ENCODE measurements at places on chromosomes 13 and 19. TPM values are rescaled to one million over a fixed set of nuclear protein-coding genes. Genes with fewer than 3 reads are reported as not detected.

DNA sequence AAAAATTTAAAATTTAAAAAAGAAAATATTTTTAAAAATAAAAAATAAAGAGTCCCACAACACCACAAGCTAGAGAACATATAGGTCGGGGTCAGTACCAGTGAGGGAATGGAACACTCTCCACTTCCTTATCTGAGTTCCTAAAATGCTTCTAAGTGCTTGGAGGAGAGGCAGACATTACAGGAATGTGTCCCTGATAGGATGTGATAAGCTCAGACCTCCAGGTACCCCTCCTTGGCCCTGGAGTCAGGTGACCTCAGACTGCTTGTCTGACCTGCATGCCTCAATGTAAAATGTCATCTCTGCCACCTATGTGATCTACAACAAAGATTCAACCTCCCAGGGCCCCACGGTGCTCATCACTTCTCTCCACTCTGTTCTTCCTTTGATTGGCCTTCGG, 2.8 kb downstream of the ZNF814 start:
- H3K4me3 ChIP-seq = no peak overlapping the region
- DNase-seq = no peak
- H3K27me3 ChIP-seq = no peaks in the 10 kb centered on the region
- no peak overlapping the region for H3K27ac ChIP-seq

GRCh38 chr13:44768775-44769581, 192.8 kb upstream of the TSC22D1 start:
- H3K4me3 ChIP-seq = no peak overlapping the region
- no peak overlapping the region for H3K27ac ChIP-seq
- H3K4me1 ChIP-seq = no peaks in the 10 kb centered on the region
- no peaks in the 10 kb centered on the region for H3K36me3 ChIP-seq

GRCh38 chr19:33828266-33829075, 31.8 kb downstream of the KCTD15 start:
- H3K4me3 ChIP-seq = no peak overlapping the region
- H3K36me3 ChIP-seq = no peaks in the 10 kb centered on the region
- H3K27me3 ChIP-seq = no peaks in the 10 kb centered on the region
- DNase-seq = no peak

DNA sequence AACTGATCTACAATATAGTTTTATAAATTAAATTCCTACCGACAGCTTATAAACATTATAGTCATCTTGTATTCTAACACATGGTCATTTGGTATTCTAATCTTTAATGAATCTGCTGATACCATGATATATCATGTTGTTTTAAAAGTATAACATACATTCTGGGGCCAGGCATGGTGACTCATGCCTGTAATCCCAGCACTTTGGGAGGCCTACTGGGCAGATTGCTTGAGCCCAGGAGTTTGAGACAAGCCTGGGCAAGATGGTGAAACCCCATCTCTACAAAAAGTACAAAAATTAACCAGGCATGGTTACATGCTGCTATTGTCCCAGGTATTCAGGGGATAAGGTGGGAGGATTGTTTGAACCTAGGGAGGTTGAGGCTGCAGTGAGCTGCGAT, 3.1 kb downstream of the ZNF383 start:
- H3K4me3 ChIP-seq = no peak overlapping the region
- no peaks in the 10 kb centered on the region for H3K27me3 ChIP-seq
- H3K4me1 ChIP-seq = no peaks in the 10 kb centered on the region

The ZSCAN4 gene
- total RNA-seq = not detected

The MYO1F gene
- 31.0 TPM for total RNA-seq

GRCh38 chr19:45809643-45810159, 5.4 kb downstream of the RSPH6A start:
- H3K36me3 ChIP-seq = no peaks in the 10 kb centered on the region
- no peak for DNase-seq
- no peaks in the 10 kb centered on the region for H3K27me3 ChIP-seq
- no peak overlapping the region for H3K27ac ChIP-seq
- no peak overlapping the region for H3K4me3 ChIP-seq

The MUC16 gene
- 0.66 TPM for total RNA-seq

DNA sequence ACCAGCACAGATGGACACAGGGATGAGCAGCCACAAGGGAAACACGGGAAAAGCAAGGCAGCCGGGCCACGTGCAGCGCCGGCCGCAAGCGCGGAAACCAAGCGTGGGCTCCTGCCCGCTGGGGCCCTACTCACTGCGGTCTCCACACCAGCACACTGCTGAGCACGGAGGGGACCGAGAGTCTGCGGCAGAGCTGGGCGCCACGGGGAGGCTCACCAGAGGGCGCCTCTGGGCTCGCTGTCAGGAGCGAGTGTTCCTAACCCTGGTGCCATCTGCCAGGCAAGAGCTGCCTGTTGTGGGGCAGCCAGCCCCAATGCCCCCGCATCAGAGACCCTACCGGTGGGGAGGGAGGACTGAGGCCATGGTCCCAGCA, 26.5 kb downstream of the MPND start:
- H3K27me3 ChIP-seq = no peaks in the 10 kb centered on the region

- no peak overlapping the region for H3K4me3 ChIP-seq
- H3K4me1 ChIP-seq = no peaks in the 10 kb centered on the region
- no peak for DNase-seq
- no peaks in the 10 kb centered on the region for H3K36me3 ChIP-seq
- H3K27ac ChIP-seq = no peak overlapping the region
Measured at GRCh38 chr13:42946927-42947326, 45.1 kb downstream of the EPSTI1 start.

GRCh38 chr13:48979892-48980291, 4.2 kb downstream of the FNDC3A start:
- no peak for DNase-seq
- H3K4me3 ChIP-seq = no peak overlapping the region
- H3K27me3 ChIP-seq = no peaks in the 10 kb centered on the region
- no peaks in the 10 kb centered on the region for H3K36me3 ChIP-seq
- no peak overlapping the region for H3K27ac ChIP-seq
- H3K4me1 ChIP-seq = peaks cover 10% of the 10 kb centered on the region

DNA sequence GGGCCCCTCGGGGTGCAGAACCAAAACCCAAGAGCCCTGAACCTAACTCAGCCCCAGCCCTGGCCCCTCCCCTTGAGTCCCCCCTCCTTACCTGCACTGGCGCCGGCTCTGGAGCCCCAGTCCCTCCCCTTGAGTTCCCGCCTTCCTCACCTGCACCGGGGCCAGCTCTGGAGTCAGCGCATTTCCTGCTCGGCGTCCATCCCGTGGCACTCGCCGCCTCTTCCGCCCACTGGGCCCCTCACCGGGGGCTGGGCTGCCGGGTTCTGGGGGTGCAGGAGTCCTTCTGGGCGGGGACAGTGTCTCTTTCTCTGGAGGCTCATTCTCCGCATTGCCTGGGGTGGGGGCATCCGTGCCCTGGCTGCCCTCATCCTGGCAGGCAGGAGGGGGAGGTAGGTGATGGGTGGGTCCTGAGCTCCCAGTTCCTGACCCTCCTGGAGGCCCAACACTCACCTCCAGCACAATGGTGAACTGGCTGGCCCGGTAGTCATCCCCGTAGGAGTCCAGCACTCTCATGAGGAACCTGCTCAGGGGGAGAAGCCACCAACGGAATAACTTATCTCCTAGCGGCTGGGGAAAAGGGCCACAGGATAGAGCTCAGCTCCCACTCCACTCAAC, 5.3 kb downstream of the NDUFA3 start:
- H3K4me3 ChIP-seq = no peak overlapping the region
- no peaks in the 10 kb centered on the region for H3K27me3 ChIP-seq
- DNase-seq = no peak
- no peak overlapping the region for H3K27ac ChIP-seq
- no peaks in the 10 kb centered on the region for H3K36me3 ChIP-seq

DNA sequence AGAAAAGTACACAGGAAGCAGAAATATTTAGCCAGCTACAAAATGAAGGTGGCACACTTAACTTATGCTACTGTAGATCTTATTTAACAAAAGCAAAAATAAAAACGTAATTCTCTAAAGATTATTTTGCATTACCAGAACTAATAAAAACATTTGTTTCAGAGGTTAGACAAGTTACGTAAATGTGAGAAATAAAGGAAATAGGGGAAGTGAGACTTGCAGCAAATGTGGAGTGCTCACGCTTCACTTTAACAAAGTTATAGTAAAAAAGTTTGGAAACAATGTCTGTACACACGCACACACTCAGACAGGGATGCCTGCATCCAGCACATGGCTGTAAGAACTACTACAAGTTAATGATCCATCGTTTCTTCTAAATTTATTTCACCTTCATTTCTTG, 83.7 kb downstream of the NALCN start:
- no peaks in the 10 kb centered on the region for H3K4me1 ChIP-seq
- no peaks in the 10 kb centered on the region for H3K36me3 ChIP-seq
- H3K4me3 ChIP-seq = no peak overlapping the region
- DNase-seq = no peak
- H3K27ac ChIP-seq = no peak overlapping the region

GRCh38 chr13:113643593-113643992, 14.4 kb downstream of the ATP4B start:
- no peak overlapping the region for H3K27ac ChIP-seq
- no peak overlapping the region for H3K4me3 ChIP-seq
- no peaks in the 10 kb centered on the region for H3K36me3 ChIP-seq
- no peaks in the 10 kb centered on the region for H3K4me1 ChIP-seq
- no peaks in the 10 kb centered on the region for H3K27me3 ChIP-seq

DNA sequence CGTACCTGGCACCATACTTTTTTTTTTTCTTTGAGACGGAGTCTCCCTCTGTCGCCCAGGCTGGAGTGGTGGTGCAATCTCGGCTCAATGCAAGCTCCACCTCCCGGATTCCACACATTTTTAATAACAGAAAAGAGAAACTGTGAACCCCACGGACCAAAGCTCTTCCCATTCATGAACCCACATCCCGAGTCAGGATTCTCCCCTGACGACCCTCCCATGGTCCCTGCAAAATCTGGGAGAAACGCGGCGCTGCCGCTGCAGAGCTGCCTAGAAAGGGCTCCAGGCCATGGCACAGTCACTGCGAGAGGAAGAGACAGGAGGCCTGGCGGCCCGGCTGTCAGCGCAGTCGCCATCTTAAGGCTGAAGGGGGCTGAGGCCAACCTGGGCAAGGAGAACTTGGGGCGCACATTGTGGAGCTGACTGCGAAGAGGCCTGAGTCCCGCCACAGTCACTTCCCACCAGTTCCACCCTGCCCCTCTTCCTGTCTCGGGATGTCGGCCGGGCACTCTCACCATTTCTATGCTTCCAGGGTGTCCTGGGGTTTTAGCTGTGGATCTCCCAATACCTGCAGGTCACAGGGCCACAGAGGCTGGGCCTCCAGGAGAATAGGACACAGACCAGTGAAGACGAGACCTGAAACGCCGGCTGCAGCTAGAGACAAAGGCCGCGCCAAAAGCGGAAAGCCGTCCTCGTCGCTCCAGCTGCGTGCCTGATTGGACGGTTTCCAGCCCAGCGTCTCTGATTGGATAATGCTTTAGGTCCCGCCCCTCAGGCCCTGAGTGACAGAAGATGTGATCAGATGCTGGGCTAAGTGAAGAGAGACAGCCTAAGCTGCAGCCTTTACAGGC, 71.0 kb downstream of the ZNF486 start:
- H3K27me3 ChIP-seq = no peaks in the 10 kb centered on the region
- peak overlapping the region; percentile 22 for H3K27ac ChIP-seq
- no peaks in the 10 kb centered on the region for H3K36me3 ChIP-seq
- H3K4me1 ChIP-seq = no peaks in the 10 kb centered on the region
- DNase-seq = peak; percentile 93
- H3K4me3 ChIP-seq = peak overlapping the region; percentile 52

The OLFM2 gene
- 7.2 TPM for total RNA-seq

The KLF1 gene
- not detected for total RNA-seq

The LILRA1 gene
- total RNA-seq = 0.66 TPM

The CHMP2A gene
- 92.8 TPM for total RNA-seq

The ZNF763 gene
- total RNA-seq = 2.9 TPM

- H3K4me3 ChIP-seq = no peak overlapping the region
- H3K27ac ChIP-seq = peak overlapping the region; percentile 19
- no peaks in the 10 kb centered on the region for H3K36me3 ChIP-seq
- no peaks in the 10 kb centered on the region for H3K27me3 ChIP-seq
- DNase-seq = no peak
Measured at GRCh38 chr13:36028359-36029025, 102.7 kb downstream of the DCLK1 start.

The PTH2 gene
- not detected for total RNA-seq

- no peak overlapping the region for H3K27ac ChIP-seq
- H3K4me3 ChIP-seq = no peak overlapping the region
- H3K36me3 ChIP-seq = no peaks in the 10 kb centered on the region
- H3K4me1 ChIP-seq = no peaks in the 10 kb centered on the region
- no peak for DNase-seq
Measured at GRCh38 chr13:59755632-59756290, 408.0 kb downstream of the DIAPH3 start.

- DNase-seq = no peak
- no peaks in the 10 kb centered on the region for H3K27me3 ChIP-seq
- H3K36me3 ChIP-seq = no peaks in the 10 kb centered on the region
- no peak overlapping the region for H3K27ac ChIP-seq
- no peaks in the 10 kb centered on the region for H3K4me1 ChIP-seq
Measured at GRCh38 chr13:32267836-32268439, 47.2 kb downstream of the ZAR1L start.

DNA sequence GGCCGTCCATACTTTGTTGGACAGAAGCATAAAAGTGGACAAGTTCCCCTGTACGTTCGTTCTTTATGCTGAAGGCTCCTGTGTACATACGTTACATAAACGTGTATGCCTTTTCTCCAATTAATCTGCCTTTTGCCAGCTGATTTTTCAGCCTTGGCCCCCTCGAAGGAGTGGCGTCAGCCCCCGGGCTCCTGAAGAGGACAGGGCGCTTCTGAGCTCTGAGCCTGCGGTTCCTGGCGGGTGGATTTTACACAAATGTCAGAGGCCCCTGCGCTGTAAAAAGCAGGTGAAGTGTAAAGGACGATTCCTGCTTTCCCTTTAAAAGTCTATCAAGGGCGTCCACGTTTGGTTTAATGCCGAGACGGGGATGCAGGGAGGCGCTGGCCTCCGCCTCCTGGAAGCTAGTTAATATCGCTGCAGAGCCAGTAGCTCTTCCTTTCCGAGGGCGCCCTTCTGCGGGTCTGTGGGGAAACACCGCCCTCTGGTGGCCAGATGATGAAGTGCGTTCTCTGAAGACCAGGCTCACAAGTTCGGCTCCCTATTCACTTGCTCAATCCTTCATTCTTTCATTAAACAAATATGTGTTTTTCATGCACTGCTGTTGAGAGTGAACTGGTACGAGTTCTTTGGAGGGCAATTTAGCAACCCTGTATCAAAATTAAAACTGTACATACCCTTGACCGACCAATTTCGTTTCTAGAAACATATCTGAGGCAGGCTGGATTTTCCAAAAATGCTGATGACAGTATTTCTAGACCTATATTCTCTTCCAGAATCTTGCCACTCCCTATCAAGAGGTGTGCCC, 62.0 kb downstream of the GPR12 start:
- H3K4me1 ChIP-seq = no peaks in the 10 kb centered on the region
- H3K4me3 ChIP-seq = peak overlapping the region; percentile 15
- no peak overlapping the region for H3K27ac ChIP-seq
- DNase-seq = peak; percentile 89

Data from breast epithelium (tissue), 4 donors.